ENCODE measurements at places on chromosomes 5 and 9.

- no peak for DNase-seq
These were observed 14.6 kb upstream of the PPP2CA start for GRCh38 chr5:134240421-134240962.

DNA sequence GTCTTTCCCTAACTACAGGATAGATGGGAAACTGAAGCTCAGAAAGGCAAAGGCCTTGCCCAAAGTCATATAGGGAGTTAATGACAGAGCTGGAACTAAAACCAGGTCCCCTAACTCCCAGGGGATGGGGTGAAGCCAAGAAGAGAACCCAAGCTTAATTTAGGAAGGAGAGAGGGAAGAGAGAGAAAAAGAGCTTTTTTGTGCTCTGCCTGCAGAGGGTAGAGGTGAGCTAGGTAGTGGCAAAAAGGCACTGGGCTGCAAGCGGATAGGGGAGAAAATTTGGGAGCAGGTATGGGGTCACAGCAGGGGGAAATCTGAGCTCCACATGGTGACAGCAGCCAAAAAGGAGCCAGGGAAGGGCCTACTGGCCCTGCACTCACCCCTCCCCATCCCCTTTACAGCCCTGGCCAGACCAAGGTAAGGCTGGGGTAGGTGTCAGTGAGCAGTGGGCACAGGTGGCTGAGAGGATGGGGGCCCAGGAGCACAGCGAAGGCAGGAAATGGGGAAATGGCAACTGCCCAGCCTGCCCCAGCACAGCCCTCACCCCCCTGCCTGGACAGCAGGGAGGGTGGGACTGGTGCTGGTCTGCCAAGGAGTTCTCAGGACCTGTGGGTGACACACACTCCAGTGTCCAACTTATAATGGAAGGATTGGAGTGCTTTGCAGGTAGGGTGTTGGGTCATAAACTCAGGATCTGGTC lies 3.3 kb downstream of the ENHO start:
- DNase-seq = no peak

GRCh38 chr5:119926301-119926700 lies 296.9 kb downstream of the FAM170A start:
- DNase-seq = no peak

- DNase-seq = no peak
These were observed 114.6 kb downstream of the MED27 start for GRCh38 chr9:131965103-131965502.
